Tibial nerve (tissue), 4 donors: ENCODE measurements at places on chromosomes 2 and 18. TPM values are rescaled to one million over a fixed set of nuclear protein-coding genes. Genes with fewer than 3 reads are reported as not detected.

DNA sequence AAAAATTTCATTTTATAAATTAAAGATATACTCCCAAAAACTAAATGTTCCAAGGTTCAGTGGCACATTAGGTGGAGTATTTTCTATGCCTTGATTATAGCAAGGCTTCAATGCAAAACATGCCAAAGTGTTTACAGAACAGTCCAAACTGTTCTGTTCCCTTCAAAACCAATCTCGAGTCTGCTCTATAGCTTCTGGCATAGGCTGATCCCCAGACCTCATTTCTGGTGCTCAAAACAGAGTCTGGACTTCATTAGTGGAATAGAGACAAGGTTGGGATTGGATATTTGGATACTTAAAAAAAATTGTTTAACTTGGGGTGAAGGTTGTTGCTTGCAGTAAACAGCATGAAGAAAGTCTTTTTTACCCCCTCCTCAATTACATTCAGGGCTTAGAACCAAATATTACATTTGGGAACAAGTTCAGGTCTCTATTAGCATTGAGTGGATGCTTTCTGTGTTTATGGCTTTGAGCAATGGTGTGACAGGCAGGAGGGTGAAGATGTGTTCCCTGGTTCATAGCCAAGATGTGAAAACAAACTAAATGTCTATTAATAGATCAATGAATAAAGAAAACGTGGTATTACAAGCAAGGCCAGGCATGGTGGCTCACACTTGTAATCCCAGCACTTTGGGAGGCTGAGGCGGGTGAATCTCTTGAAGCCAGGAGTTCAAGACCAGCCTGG, 208.1 kb upstream of the RND3 start:
- no peak overlapping the region for H3K27ac ChIP-seq
- no peaks in the 10 kb centered on the region for H3K36me3 ChIP-seq
- DNase-seq, result no peak
- H3K4me3 ChIP-seq, result no peak overlapping the region

- H3K4me3 ChIP-seq, result no peak overlapping the region
- H3K27ac ChIP-seq, result no peak overlapping the region
- H3K4me1 ChIP-seq, result peaks cover 11% of the 10 kb centered on the region
- no peaks in the 10 kb centered on the region for H3K36me3 ChIP-seq
- H3K27me3 ChIP-seq, result no peaks in the 10 kb centered on the region
These were observed 228.6 kb upstream of the STK17B start for GRCh38 chr2:196399722-196400691.

DNA sequence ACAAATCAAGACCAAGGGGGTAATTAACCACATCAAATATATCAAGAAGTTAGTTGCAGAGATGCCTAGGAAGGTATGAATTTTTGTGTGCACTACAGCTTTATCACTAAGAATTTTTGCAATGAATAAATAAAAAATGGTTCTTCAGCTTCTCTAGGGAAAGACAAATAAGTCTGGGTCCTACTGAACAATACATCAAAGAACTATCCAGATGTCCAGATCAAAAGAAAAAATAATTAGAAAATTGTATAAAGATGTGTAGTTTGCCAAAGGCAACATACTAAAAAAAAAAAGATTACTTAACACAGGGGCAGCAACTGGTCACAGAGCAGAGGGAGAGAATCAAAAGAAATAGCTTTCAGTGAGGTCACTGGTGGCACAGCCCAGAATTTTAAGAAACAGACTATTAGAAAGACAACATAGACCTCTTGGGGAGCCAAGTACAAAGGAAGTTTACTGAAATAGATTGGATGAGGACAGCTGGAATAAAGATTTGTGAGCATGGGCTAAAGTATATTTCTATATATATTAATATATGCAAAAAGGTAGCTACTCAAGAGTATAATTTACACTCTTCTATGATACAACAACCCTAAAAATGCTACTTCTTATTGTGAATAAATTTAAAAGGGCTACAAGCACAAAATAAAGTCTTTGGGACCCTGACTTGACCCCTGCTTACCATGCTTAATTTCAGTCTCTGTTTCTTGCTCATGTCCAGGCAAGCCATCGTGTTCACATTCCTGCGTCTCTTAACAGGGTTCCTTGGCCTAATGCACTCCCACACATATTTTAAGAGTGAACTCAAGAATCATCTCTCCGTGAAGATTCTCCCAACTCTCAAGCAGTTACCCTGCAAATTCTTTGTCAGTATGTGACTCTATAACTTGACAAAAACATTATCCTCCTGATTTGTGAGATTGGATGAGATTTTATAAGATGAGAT, 99.0 kb upstream of the GRB14 start:
- no peak for DNase-seq
- no peak overlapping the region for H3K4me3 ChIP-seq
- no peak overlapping the region for H3K27ac ChIP-seq
- no peaks in the 10 kb centered on the region for H3K4me1 ChIP-seq
- H3K36me3 ChIP-seq, result no peaks in the 10 kb centered on the region
- no peaks in the 10 kb centered on the region for H3K27me3 ChIP-seq

DNA sequence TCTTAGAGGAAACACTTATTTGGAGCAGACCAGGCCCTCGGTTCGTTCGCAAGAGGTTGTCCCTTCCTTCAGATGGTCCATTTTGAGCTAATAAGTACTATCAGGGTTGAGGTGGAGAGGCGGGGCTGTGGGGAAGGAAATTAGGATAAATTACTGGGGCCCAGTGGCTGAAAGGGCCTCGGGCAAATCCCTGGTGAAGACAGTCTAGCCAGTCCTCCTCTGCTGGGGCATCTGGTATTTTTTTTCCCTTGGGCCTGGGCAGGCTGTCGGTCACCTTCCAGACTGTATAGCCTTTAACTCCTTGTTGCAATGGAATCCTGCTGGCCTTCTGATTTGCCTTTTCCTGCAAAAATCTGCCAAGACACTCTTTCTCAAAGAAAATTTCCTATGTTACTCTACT, 1.7 kb upstream of the MYO3B start:
- H3K36me3 ChIP-seq, result no peaks in the 10 kb centered on the region
- no peak overlapping the region for H3K27ac ChIP-seq
- H3K27me3 ChIP-seq, result no peaks in the 10 kb centered on the region
- no peak for DNase-seq
- no peaks in the 10 kb centered on the region for H3K4me1 ChIP-seq

GRCh38 chr2:231673348-231673770, 35.0 kb upstream of the PTMA start:
- H3K27me3 ChIP-seq, result no peaks in the 10 kb centered on the region
- no peaks in the 10 kb centered on the region for H3K36me3 ChIP-seq
- no peak for DNase-seq
- H3K4me1 ChIP-seq, result peaks cover 52% of the 10 kb centered on the region
- H3K4me3 ChIP-seq, result no peak overlapping the region
- H3K27ac ChIP-seq, result peak overlapping the region; percentile 88

DNA sequence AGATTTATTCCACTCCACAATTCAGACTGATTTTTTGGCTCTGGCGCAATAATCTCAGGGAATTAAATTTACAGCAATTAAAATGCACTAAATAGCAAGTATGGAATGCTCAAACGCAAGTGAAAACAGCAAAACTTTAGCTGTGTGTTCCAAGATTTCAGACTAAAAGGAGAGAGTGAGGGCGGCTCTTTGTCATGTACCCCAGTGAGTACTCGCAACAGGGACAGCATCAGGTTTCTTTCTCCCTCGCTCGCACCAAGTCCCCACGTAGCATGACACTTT, 1.1 kb downstream of the ROCK2 start:
- H3K4me3 ChIP-seq, result peak overlapping the region; percentile 93
- H3K4me1 ChIP-seq, result peaks cover 15% of the 10 kb centered on the region
- no peaks in the 10 kb centered on the region for H3K36me3 ChIP-seq

DNA sequence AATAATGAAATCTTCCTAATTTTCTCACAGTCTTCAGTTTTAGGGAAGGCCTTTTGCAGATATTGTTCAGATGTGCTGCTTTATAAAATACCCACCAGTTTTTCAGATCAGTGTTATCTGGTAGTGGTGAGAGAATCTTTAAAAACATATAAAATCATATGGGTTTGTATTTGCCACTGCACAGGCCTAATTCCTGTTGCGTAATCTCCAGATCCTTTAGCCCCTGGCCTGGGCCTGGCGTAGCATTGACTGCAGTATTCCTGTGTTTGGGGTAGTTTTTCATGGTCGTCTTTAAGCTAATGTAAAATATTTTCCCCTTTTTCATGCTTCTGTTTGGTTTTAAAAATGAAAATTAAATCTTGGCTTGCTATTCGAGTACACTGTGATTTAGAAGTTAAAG, 43.2 kb downstream of the TSHZ1 start:
- H3K4me3 ChIP-seq, result no peak overlapping the region
- no peak for DNase-seq
- H3K27ac ChIP-seq, result peak overlapping the region; percentile 85
- H3K27me3 ChIP-seq, result no peaks in the 10 kb centered on the region

DNA sequence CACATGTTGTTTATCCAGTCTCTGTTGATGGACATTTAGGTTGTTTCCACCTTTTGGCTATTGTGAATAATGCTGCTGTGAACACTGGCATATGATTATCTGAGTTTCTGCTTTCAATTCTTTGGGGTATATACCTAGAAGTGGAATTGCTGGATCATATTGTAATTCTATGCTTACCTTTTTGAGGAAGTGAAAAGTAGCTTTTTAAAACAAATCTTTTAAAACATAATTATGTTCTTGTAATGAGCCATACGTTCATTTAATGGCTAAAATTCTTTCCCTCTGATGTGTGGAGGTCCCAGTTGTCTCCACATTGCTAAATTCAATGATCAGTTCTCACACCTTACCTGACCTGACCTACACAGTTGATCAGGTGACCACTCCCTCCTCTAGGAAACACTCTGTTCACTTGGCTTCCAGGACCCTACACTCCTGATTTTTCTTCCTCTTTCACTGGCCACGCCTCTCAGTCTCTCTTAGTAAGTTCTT, 27.8 kb upstream of the SERTAD2 start:
- H3K27ac ChIP-seq, result no peak overlapping the region
- H3K36me3 ChIP-seq, result no peaks in the 10 kb centered on the region
- no peak overlapping the region for H3K4me3 ChIP-seq
- H3K4me1 ChIP-seq, result peaks cover 17% of the 10 kb centered on the region

DNA sequence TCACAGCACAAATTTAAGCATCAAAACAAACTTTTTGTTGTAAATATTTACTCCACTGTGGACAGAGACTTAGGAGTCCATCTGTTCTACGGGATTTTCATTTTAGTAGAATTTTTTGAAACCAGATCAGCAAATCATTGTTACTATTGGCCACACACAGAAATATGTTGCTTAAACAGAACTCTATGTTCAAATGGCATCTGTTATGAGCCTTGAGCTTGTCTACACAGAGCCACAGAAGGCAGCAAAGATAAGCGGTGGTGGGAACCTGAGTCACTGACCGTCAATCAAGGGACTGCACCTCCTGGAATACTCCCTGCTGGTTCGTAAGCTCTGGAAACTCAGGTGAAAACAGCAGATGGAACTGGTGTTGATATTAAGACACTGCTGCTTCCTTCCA, 156.8 kb downstream of the TMEM200C start:
- no peaks in the 10 kb centered on the region for H3K4me1 ChIP-seq
- DNase-seq, result no peak
- H3K36me3 ChIP-seq, result no peaks in the 10 kb centered on the region
- no peak overlapping the region for H3K4me3 ChIP-seq

GRCh38 chr2:95728878-95729596, 137.2 kb downstream of the TRIM43 start:
- peak; percentile 76 for DNase-seq
- H3K27ac ChIP-seq, result no peak overlapping the region
- H3K27me3 ChIP-seq, result no peaks in the 10 kb centered on the region
- H3K4me1 ChIP-seq, result peaks cover 3% of the 10 kb centered on the region
- H3K4me3 ChIP-seq, result no peak overlapping the region
- no peaks in the 10 kb centered on the region for H3K36me3 ChIP-seq

DNA sequence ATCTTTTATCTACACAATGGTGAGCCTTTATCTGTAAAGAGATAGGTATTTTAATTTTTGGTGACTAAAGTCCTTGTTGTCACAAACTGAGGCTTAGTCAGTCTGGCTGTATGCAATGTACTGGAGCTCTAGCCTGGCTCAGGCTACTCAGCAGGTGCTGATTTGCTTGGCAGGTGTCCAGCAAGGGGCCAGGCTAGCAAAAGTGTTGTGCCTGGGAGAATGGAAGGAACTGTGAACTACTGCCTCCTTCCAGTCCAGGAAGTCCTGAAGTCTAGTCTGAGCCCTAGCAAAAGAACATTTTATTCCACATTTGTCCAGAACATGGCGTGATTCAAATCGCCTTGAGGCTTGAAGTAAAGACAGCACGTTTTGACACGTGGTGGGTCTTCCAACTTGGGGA, 260.5 kb downstream of the CCDC85A start:
- H3K4me3 ChIP-seq, result no peak overlapping the region
- no peak overlapping the region for H3K27ac ChIP-seq
- H3K4me1 ChIP-seq, result no peaks in the 10 kb centered on the region
- no peak for DNase-seq

- no peak overlapping the region for H3K27ac ChIP-seq
- H3K36me3 ChIP-seq, result no peaks in the 10 kb centered on the region
- no peaks in the 10 kb centered on the region for H3K4me1 ChIP-seq
- H3K4me3 ChIP-seq, result no peak overlapping the region
These were observed 1.8 kb upstream of the DRC1 start for GRCh38 chr2:26399771-26400376.

DNA sequence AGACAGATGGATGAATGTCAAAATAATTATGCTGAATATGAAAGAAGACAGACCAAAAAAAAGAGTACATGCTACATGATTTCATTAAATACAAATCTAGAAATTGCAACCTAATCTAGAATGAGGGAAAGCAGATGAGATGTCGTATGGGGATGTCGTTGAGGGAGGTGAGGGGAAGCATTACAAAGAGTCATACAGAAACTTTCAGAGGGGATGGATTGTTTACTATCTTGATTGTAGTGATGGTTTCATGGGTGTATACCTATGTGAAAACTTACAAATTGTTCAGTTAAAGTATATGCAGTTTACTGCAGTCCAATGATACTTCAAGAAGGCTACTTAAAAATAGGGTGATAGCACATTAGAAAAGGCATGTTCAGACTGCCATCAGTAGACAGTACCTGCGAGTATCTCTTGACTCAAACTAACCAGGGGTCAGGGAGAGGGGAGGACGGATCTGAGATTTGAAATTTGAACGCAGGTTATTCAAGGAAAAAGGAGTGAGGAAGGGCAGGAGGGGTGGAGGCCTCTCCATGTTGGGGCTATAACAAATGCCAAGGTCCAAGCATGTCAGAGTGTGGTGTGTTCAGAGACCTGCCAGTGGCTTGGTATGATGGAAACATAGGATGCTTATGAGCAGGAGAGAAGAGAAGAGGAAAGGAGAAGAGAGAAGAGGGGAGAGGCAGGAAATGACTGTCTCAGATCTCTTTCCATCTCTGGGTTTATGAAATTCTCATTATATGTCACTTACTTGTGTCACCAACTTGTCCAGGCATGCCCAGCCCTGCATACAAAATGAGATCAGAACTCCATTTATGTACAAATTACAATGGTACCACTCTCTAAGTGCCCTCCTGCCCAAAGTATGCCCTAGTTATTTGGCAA, 257.3 kb upstream of the CXCR4 start:
- no peaks in the 10 kb centered on the region for H3K4me1 ChIP-seq
- DNase-seq, result no peak
- no peaks in the 10 kb centered on the region for H3K27me3 ChIP-seq
- H3K4me3 ChIP-seq, result no peak overlapping the region
- H3K36me3 ChIP-seq, result no peaks in the 10 kb centered on the region

SCN7A gene
- 139 TPM for total RNA-seq

CNRIP1 gene
- total RNA-seq, result 38.2 TPM

IL37 gene
- not detected for total RNA-seq

CRYGD gene
- total RNA-seq, result not detected

PPP1R1C gene
- 8.8 TPM for total RNA-seq

HOXD12 gene
- not detected for total RNA-seq

GULP1 gene
- 85.8 TPM for total RNA-seq

NAT8 gene
- not detected for total RNA-seq

FEZ2 gene
- 55.2 TPM for total RNA-seq

TPO gene
- 21.9 TPM for total RNA-seq

ITGB1BP1 gene
- total RNA-seq, result 86.1 TPM

DNPEP gene
- 88.1 TPM for total RNA-seq

GALNT3 gene
- 1.2 TPM for total RNA-seq

LBX2 gene
- total RNA-seq, result 0.44 TPM

GALNT13 gene
- under 0.01 TPM for total RNA-seq
